SJSA1 (cell line): ENCODE measurements at places on chromosomes 1 and 21. TPM values are rescaled to one million over a fixed set of nuclear protein-coding genes. Genes with fewer than 3 reads are reported as not detected.

Gene CCDC181
- 0.16 and 0.72 TPM in 2 replicates for total RNA-seq

Gene S100A14
- total RNA-seq = not detected in 2 replicates

Gene PRAMEF14
- not detected in 2 replicates for total RNA-seq

DNA sequence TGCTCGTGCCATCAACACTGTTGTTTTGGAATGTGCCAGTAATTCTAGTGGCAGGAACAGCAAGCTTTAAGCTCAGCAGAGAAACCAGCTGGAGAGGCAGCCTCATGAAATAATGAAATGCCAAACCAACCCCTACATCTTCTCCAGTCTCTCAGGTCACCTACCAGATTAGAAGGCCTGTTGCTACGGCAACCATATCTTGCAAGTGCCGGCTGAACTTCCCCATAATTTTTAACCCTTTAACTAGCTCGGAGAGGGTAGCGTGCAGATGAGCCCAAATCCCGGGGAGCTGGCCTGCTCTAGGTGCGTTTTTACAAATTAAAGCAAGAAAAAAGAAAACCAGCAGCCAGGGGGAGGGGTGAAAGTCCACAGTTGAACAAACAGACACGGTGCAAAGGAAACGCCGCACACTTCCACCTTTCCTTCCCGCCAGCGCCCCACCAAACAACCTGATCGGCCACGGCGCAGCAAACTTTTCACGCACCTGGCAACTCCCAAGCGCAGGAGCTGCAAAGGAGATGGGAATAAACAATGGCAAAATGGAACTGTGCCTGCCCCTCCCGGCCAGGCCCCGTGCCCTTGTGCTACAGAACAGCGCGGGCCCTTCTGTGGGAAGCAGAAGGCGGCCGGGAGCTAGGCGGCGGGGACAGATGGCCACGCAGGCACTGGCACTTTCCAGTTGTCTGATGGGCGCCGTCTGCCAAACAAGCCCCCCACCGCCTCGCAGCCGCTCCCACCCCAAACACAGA is 50.1 kb downstream of the SSBP3 start:
- no peak for DNase-seq

DNA sequence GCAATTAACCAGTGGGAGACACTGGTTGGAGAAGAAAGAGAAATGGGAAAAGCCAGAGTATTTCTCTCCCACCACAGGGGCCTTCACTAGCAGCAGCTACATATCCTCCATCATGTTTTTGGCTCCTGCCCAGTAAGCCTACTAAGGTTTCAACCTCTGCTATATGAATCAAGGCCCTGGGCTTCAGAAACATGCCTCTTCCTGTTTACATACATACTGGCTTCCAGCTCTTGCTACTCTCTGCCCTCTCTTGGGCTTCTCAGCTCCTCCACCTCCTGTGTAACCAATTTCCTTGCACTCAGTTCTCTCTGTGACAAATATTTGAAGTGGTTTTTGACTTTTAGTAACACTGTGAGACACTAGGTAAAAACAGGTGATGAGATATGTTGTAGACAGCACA is 80.8 kb downstream of the LRRC7 start:
- DNase-seq = no peak

Gene COL11A1
- 470 and 511 TPM in 2 replicates for total RNA-seq

- DNase-seq = peak; percentile 10
Measured at GRCh38 chr21:28781602-28782276, 210.9 kb downstream of the LTN1 start.

GRCh38 chr1:53342735-53343470 is 15.0 kb upstream of the LRP8 start:
- peak; percentile 37 for DNase-seq

DNA sequence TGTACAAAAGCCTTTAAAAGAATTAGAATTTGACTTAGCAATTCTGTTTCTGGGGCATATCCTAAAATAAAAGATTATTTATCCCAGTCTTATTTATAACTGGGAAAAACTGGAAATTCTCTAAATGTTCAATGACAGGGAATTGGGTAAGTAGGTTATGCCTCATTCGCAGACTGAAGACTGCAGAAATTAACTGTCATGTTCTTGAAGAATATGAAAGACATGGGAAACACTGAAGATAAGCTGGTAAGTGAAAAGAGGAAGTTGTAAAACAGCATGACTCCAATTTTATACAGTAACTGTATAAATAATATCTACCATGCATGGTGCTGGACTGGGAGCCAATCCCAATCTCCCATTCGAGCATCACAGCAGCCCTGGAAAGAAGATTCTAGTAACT is 50.6 kb upstream of the SLC2A1 start:
- DNase-seq = no peak

DNA sequence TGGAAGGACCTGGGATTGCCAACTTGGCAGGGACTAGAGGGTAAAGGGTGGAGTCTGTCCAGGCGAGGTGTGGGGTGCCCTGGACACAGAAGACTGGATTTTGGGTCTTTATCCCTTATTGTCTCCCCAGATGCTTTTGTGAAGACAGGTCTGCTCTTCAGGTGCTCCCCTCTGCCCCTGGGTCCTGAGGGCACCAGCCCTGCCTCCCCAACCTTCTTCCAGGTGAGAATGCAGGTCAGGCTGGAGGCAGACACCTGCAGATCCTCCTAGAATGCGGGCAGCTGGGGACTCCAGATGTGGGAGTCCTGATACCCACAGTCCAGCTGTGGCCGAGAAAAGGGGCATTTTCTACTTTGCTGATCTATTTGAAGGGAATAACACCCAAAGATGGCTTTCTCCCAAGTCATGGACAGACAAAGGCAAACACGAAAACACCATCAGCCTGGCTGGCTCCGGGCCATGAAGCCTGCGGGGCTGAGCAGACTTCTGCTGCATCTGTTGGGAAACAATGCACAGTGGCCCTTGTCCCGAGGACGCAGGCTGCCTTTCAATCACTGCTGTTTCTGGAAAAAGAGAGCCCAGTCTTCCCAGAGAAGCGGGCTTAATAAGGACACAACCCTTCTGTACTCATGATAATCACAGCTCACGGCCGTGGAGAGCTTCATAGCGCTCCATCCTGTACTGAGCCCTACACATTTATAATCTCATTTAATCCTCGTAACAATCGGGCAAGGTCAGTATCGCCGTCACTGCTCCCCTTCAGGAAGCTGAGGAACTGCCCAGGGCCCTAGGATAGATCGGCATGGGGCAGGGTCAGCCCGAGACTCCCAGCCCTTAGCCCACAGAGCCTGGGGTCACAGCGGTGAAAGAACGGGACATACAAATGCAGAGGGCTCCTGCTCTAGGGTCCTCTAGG is 62.0 kb upstream of the ABCG1 start:
- peak; percentile 20 for DNase-seq

Gene ATG4C
- 6.6 and 7.3 TPM in 2 replicates for total RNA-seq

Gene KDF1
- not detected in 2 replicates for total RNA-seq

- no peak for DNase-seq
Measured at GRCh38 chr1:239511875-239512274, 125.5 kb downstream of the CHRM3 start.
